Stimulated activated CD4-positive, alpha-beta T cell treated with anti-CD3 and anti-CD28 coated beads, Interleukin-2, amount 100 ng/mL, for 4 hours (primary cell): ENCODE measurements at places on chromosomes 3 and 15.

DNA sequence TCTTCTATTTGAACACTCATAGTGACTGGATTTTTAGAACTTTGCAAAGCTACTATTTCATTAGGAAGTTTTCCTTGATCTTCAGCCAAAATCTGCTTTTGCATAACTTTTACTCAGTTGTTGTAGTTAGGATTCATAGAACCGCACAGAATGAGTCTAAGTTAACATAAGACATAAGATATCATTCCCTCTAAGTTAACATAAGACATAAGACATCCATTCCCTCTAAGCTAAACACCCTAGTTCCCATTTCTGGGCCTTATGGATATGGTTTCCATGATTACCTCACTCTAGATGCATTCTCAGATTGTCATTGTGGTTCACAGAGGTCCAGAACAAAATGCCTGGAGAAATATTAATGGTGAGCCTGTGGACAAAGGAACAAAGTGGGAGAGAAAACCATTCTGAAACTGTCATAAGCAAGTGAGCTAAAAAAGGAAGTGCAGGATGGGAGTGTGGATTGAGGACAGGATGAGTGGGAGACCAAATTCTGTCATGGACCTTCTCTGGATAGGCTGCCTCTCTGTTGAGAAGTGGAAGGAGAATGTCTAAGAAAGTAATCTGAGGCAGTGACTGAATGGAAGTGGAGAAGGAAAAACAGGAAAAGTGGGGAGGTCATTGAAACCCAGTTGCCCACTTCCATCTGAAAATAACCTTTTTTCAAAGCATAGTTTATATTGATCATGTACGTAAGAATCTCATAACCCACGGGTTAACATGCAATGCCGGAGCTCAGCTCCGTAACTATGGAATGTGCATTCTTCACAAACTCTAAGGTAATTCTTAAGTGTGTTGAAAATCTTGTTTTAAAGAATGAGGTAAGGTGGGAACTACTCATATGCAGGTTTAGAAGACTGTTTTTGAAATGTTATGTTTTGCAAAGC lies 37.4 kb upstream of the SECISBP2L start:
- DNase-seq, result no peak

GRCh38 chr3:59320080-59320479 lies 270.3 kb upstream of the CFAP20DC start:
- DNase-seq, result no peak

DNA sequence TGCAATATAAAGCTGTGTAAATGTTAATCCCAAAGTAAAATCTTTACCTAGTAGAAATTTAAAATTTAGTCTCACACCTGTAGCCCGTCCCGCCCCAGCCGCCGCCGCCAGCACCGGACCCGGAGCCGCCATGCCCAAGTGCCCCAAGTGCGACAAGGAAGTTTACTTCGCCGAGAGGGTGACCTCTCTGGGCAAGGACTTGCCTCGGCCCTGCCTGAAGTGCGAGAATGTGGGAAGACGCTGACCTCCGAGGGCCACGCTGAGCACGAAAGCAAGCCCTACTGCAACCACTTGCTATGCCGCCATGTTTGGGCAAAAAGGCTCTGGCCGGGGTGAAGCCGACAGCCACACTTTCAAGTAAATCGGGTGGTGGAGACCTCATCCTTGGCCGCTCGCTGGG lies 22.1 kb upstream of the TOP2B start:
- no peak for DNase-seq

DNA sequence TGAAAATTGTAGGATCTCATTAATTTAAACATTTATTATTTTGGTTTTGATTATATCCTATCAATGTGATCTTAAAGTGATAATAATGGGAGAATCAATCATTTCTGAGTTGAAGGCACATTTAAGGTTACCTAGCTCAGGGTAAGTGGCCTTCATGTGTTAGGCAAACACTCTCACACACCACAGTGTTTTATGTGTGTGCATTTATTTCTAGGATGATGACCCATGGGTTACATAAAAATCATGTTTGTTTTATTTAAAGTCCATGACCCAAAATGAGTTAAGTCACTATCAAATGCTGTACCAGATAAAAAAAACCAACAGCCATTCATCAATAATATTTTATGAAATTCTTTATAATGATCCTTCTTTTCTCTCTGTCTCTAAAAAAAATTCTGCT lies 520.8 kb downstream of the GRM7 start:
- DNase-seq, result no peak

- no peak for DNase-seq
Measured at GRCh38 chr3:40930756-40931155, 268.5 kb upstream of the CTNNB1 start.

GRCh38 chr3:53518495-53518981 lies 24.1 kb downstream of the CACNA1D start:
- no peak for DNase-seq

DNA sequence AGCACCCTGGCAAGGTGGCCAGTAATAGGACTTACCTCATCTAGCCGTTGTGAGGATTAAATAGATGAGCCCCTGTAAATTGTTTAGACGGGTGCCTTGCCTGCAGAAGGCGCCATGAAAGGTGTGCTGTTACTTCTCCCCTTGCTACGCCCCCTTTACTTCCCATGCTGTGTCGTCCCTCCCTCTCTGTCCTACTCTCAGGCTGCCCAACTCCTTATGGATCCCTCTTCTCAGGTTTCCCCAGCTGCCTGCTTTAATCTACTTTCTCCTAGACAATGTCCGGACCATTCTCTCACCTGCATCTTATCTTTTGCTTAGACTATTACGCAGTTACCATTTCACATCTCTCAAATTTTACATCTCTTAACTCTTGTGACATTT lies 1.7 kb upstream of the FBXW12 start:
- no peak for DNase-seq

DNA sequence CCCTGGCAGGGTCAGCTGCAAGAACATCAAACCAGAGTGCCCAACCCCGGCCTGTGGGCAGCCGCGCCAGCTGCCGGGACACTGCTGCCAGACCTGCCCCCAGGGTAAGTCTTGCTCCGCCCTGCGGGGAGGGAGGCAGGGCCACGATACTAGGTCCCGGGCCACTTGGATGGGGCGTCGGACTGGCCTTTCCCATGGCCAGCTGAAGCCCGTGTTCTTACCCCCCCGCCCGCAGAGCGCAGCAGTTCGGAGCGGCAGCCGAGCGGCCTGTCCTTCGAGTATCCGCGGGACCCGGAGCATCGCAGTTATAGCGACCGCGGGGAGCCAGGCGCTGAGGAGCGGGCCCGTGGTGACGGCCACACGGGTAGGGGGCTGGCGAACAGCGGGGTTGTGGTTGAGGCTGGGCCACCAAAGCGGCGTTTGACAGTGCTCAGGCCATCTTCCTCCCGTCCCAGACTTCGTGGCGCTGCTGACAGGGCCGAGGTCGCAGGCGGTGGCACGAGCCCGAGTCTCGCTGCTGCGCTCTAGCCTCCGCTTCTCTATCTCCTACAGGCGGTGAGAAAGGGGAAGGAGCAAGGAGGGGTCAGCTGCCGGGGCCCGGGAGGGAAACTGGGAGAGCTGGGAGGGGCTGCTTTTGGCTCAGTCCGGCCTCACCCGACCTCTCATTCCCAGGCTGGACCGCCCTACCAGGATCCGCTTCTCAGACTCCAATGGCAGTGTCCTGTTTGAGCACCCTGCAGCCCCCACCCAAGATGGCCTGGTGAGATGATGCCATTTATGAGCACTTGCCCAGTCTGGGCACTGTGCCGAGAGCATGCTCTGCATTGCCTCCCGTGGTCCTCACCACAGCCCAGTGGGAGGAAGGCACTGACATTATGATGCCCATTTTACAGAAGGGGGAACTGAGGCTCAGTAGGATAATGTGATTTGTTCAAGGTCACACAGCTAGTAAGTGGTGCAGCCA lies 1.7 kb downstream of the CHRD start:
- DNase-seq, result no peak

DNA sequence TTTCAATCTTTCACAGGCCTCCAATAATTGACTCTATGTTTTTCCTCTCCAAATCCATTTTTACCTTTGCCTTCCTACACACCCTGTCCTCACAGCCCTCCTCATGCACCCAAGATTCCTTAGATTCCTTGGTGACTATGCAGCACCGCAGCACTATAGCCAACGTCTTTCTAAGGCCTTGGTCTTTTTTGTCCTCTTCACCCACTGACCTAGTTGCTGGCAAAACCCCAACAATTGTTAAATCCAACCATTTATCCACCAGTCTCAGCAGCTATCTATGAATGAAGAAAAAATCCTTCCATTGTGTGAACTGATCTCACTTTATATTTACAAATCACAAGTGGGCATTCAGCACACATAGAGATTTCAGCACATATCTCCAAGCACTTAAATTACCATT lies 203.9 kb downstream of the VGLL3 start:
- DNase-seq, result no peak

DNA sequence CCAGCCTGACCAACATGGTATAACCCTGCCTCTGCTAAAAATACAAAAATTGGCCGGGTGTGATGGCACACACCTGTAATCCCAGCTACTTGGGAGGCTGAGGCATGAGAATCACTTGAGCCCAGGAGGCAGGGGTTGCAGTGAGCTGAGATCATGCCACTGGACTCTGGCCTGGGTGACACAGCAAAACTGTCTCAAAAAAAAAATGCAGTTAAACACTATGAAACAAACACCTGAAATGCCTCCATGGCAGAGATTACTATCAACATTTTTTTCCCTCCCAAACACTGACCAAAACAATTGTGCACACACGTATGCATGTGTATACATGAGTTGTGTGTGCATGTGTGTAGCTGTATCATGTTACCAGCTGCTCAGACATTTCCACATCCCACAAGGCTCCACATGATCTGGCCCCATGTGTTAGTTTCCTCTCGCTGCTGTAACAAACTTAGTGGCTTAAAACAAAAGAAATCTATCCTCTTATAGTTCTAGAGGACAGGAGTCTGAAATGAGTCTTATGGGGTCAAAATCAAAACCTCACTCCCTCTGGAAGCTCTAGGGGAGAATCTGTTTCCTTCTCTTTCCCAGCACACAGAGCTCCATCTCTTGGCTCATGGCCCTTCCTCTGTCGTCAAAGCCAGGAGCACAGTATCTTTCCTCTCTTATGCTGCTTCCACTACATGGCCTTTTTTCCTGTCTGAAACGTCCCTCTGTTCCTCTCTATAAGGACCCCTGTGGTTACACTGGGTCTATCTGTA lies 34.5 kb downstream of the SLC41A3 start:
- DNase-seq, result no peak

DNA sequence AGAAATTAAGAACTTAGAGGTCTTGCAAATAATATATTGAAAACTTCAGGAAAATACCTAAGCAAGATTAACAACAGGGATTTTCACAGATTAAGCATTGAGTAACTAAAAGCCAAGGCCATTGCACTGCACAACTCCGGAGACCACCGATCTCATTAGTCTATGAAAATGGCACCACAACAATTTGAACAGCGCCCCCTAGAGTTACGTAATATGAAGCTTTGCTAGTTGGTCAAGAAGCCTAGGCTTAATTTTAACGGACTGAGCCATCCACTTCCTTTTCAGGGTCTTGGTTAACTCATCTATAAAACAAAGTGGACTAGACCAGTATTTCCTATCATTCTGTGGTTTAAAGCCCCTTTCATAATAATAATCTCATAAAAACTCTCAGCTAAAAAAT lies 24.8 kb downstream of the TMEM212 start:
- no peak for DNase-seq

DNA sequence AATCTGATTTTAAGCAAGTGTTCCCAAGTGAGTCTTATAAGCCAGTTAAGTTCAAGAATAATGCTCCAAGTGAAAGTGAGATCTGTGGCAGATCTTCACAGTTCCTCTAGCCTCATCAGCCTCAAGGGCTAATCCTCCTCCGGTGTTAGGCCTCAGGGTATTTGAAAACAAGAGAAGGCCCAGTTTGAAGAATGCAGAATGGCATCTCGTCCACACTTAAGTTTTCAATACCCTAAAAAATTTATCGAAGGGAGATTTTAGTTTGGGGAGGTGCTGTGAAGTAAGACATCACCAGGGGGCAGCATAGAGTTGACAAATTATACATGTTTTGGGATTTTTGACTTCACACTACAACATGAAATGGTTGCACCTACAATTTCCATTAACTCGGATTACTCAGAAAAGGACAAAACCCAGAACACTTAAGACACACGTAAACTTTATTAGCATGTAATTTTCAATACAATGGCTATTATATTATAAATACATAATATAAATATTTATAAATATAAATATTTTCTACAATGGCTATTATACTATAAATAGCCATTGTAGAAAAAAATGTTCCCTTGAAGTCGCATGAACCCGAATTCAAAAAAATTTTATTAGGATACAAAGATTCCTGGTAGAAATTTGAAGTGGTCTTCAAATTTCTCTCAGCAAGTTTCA lies 2.3 kb upstream of the TMEM266 start:
- no peak for DNase-seq
